ENCODE measurements at places on chromosomes 12 and 14.

DNA sequence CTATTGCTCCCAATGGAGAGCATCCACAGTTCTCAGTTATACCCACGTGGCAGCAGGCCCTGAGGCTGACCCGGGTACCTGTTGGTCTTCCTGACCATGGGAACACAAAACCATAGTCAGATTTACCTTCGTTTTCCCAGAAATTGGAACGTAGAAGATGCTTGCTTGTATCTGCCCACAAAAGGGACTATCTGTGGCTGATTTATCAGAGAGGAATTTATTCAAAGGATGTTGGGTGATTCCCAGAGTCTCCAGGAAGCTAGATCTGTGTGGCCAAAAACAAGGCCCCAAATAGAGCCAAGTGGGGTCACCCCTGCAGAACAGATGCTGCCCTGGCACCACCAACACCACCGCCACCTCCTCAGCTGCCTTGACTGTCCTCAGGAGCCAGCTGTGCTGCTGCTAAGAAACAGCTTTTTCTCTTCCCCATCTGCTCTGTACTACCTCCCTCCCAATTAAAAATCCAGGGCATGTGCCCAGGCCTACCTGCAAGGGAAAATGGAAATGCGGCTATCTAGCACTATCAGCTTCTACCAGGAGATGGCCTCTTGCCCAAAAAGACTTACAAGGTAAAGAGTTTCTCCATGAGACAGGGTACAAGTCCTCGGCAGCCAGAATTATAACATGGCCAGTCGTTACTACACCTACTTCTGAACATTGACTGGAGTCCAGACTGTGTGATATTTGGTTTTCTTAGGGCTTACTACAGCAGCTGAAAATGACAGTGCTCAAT, 128.6 kb upstream of the PLEKHG7 start:
- no peak for DNase-seq

GRCh38 chr14:102951799-102952198, 29.3 kb downstream of the AMN start:
- no peak for DNase-seq

DNA sequence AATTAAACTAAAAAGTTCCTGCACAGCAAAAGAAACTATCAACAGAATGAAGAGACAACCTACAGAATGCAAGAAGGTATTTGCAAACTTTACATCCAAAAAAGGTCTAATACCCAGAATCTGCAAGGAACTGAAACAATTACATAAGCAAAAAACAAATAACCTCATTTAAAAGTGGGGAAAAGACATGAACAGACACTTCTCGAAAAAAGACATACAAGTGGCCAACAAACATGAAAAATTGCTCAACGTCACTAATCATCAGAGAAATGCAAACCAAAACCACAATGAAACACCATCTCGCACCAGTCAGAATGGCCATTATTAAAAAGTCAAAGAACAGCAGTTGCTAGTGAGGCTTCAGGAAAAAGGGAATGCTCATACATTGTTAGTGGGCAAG, 15.2 kb downstream of the PDE6H start:
- DNase-seq, result no peak

GRCh38 chr14:102517392-102518062, 8.0 kb upstream of the ANKRD9 start:
- DNase-seq, result no peak

- no peak for DNase-seq
These were observed 31.5 kb upstream of the GZMB start for GRCh38 chr14:24665440-24665991.

Measured in activated naive CD8-positive, alpha-beta T cell treated with anti-CD3 and anti-CD28 coated beads, Interleukin-2, amount 50 U/mL, for 16 hours (primary cell).